Left ventricle myocardium superior (tissue), 1 donor: ENCODE measurements at places on chromosomes 4 and X. TPM values are rescaled to one million over a fixed set of nuclear protein-coding genes. Genes with fewer than 3 reads are reported as not detected.

Gene MSX1
- total RNA-seq = 4.1 TPM

Gene MAGEA8
- not detected for total RNA-seq

Gene PCDH7
- total RNA-seq = 53.4 TPM

Gene WAS
- 2.6 TPM for total RNA-seq

Gene ZDHHC15
- total RNA-seq = 3.5 TPM

Gene BEX1
- total RNA-seq = 0.50 TPM

Gene SHROOM4
- total RNA-seq = 8.9 TPM

- no peak for DNase-seq
Measured at GRCh38 chr4:123536225-123536624, 139.6 kb downstream of the SPRY1 start.

- no peak for DNase-seq
Measured at GRCh38 chr4:26223155-26223554, 97.7 kb upstream of the RBPJ start.

DNA sequence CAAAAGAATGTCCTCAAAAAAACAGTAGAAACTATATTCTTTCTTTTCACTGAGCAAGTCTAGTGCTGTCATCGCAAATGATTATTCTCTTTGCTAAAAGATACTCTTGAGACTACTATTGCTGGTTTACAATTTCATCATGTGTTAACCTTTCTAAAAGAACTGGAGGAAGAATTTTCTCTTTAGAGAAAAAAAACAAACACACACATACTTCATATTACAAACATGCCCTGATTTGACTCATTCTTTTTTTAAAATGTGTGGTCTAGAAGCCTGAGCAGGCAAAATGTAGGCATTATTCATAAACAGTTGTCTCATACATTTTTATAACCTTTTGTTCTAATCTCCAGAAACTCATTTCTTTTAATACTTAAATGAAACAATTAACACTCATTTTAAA lies 60.6 kb upstream of the FAT4 start:
- DNase-seq = no peak

GRCh38 chrX:68252664-68253063 lies 180.6 kb downstream of the OPHN1 start:
- no peak for DNase-seq

- DNase-seq = no peak
Measured at GRCh38 chr4:48242511-48243195, 27.0 kb downstream of the TEC start.

DNA sequence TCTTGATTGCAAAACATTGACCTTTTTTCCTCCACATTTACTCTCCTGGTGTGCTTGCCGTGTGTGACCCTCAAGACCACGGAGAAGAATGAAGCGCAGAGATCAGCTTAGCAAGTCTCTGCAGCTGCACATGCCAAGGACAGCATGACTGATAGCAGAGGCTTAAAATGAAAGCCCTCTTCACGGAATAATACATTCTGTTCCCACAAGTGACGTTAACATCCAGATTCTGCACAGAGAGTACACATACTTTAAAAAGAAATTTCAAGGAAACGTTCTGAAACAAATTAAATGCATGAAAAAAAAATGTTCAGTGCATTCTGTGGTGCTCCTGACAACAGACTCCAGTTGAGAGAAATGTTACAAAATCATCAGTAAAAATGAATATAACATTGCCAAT lies 60.9 kb downstream of the SLC7A11 start:
- peak; percentile 27 for DNase-seq

GRCh38 chrX:790783-791360 lies 160.3 kb downstream of the SHOX start:
- no peak for DNase-seq

DNA sequence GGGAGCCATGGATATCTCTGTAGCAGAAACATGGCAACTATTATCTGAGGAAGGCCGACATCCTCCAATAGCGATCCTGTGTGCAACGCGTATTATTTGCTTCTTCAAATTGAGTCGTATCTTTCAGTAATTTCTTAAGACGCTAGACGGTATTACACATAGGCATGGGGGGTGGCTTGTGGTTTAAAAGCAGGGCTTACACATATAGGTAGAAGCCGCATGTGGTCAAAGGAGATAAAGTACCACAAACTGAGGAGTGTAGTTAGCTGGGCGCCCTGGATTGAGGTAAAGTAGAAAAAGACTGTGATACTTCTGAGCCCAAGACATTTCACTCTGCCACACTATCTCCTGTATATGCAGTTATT lies 94.6 kb downstream of the SORBS2 start:
- DNase-seq = no peak

GRCh38 chr4:53185869-53186585 lies 179.8 kb downstream of the SCFD2 start:
- no peak for DNase-seq

GRCh38 chr4:82811838-82812341 lies 13.3 kb upstream of the SCD5 start:
- DNase-seq = no peak

DNA sequence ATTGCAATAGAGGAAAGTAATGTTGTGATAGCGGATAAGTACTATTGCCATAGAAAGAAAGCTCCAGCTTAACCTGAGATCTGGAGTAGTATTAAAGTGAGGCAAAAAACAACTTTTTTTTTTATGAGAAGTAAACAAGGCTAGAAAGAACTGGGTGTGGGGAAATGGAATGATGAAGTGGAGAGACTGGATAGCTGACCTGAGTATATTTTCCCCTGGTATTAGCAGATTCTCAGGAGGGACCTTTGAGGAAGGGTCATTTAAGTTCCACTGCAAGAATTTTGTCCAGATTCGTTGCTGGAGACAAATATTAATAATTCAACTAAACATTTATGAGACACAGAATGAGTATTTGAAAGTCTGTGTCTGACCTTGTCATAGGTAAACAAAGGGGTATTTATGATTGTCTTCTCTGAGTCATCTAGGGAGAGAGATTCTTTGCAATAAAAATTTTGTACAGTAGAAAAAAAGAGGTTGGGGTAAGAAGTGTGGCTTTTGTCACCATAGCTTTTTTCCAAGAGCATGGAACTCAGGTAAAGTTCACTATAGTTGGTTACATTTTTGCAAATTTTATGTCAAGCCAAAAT lies 2095.9 kb downstream of the ARAP2 start:
- no peak for DNase-seq

DNA sequence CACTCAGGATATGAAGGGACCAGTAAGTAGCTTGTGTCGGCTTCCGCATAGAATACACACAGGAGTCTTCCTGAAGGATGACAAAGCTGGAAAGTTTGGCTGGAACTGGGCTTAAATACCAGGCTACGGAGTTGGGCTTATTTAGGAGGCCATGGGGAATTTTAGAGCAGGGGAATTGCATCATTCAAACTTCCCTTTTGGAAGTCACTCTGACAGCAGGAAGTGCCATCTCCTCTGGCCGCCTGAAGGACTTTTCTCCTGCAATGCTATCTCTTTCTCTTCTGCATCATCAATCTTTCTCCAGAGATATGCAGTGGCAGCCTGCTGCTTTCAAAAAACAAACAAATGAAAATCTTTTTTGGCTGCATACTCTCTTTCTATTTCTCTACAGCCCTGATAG lies 48.4 kb upstream of the PAK3 start:
- DNase-seq = no peak

GRCh38 chr4:144969821-144970220 lies 128.2 kb downstream of the ANAPC10 start:
- DNase-seq = no peak

DNA sequence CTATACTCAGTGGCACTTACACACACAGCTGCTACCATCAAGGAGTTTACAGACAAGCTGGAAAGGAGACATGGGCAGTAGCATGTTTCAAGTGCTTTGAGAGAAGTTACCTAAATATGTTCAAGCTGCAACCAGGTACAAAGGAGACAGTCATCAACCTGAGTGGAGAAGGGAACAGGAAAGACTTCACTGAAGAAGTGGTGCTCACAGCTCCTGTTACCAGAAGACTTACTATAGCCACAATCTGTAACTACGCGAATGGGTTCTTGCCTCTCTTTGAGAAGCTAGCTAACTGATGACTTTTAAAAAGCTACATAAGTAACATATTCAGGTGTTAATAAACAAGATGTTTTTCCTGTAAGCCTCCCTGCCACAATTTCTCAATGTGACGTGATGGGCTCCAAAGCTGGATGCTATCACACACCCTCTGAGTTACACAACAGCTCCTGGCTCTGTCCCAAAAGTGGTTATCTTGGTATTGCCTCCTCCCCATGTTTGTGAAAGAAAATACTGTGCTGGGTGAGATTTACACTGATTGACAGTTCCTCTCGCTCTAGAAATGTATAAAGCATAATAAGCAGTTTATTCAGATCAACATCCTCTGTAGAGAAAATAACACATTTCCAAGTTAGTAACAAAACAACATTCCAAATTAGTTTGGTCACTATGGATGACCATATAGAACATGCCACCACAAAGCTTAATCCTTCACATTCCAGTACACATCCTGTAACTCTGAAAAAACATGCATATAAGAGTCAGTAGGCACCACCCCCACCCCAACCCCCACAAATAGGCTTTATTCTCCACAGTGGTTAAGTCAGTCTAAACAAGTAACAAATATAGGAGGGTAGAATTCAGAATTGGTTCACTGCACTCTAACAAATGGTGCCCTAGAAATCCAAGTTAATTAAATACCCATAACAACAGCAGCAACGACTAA lies 81.8 kb downstream of the FRYL start:
- DNase-seq = no peak

DNA sequence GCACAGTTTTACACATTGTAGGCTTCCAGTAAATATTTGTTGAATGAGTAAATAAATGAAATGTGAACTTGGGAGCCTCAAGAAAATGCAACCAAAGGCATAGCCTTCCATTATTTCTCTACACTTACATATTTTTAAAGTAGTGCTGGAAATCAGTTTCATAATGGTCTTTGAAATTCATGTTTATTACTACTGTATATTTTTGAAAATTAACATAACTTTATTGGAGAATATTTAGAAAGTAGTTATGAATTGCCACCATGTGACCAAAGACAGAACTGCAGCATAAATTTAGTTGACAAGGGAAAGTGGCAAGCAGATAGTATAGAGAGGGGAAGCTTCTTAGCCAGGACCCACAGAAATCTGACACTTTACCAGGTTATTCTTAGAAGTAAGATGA lies 6.4 kb downstream of the TCEAL8 start:
- no peak for DNase-seq
